Calu3 (cell line): ENCODE measurements at places on chromosomes 16 and 17. TPM values are rescaled to one million over a fixed set of nuclear protein-coding genes. Genes with fewer than 3 reads are reported as not detected.

DNA sequence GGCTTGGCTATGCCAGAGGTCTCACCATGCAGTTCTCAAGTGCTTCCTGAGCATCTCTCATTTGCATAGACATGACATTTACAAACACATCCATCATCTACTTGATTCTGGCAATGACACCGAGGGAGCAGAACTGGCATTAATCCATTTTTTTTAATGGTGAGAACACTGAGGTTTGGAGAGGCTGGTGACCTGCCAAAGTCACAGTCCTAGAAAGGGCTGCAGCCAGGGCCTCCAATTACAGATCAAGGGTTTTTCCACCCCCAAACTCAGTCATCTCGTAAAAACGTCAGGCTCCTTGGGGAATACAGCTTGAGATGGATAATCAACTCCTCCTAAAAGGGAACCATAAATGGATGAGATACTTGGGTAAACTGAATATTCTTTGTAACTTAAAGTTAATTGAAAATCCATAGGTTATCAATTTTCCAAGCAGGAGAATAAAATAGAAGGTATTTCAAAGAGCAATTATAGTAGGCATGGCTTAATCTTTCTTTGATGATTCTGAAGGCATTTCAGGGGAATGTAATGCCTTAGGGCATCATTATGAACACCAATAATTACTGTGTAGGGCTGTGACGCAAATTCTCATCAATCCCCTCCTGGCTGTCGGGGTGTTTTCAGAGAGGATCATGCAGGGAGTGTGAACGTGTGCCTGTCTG is 9.4 kb upstream of the MEOX1 start:
- no peak overlapping the region for H3K4me3 ChIP-seq
- no peak for DNase-seq
- peaks cover 15% of the 10 kb centered on the region for H3K27me3 ChIP-seq
- no peaks in the 10 kb centered on the region for H3K36me3 ChIP-seq
- peaks cover 20% of the 10 kb centered on the region for H3K4me1 ChIP-seq
- H3K27ac ChIP-seq: no peak overlapping the region

- H3K36me3 ChIP-seq: no peaks in the 10 kb centered on the region
- no peak overlapping the region for H3K27ac ChIP-seq
- H3K27me3 ChIP-seq: peaks cover 89% of the 10 kb centered on the region
- no peak for DNase-seq
- no peak overlapping the region for H3K4me3 ChIP-seq
These were observed 408.0 kb downstream of the UTP18 start for GRCh38 chr17:51668155-51668962.

GRCh38 chr17:14157822-14158221 is 78.8 kb downstream of the CDRT15 start:
- H3K36me3 ChIP-seq: no peaks in the 10 kb centered on the region
- no peak for DNase-seq
- H3K27me3 ChIP-seq: no peaks in the 10 kb centered on the region

- no peak for DNase-seq
- no peaks in the 10 kb centered on the region for H3K4me1 ChIP-seq
- no peaks in the 10 kb centered on the region for H3K27me3 ChIP-seq
- no peak overlapping the region for H3K4me3 ChIP-seq
- H3K27ac ChIP-seq: no peak overlapping the region
These were observed 44.7 kb downstream of the CRISPLD2 start for GRCh38 chr16:84864326-84864955.

DNA sequence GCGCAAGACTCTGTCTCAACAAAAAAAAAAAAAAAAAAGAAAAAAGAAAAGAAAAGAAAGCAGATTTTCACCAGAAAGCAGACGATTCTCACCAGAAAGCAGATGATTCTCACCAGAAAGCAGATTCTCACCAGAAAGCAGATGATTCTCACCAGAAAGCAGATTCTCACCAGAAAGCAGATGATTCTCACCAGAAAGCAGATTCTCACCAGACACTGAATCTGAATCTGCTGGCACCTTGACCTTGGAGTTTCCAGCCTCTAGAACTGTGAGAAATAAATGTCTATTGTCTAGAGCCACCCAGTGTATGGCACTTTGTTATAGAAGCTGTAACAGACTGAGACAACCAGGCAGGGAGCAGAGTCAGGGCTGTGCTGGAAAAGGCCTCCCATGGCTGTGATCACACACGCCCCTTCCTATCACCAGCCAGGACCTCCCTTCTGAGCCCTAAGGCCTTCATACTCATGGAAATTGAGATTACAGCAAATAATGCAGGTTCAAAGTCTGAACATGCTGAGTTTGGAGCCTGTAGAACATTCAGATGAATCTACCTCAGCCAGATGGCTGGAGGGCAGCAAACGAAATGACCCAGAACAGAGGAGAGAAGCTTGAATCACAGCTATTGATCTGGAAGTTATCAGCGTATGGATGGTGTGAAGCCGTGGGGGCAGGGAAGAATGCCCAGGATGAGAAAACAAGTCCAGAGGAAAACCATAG is 309.3 kb downstream of the SLC39A11 start:
- peaks cover 8% of the 10 kb centered on the region for H3K4me1 ChIP-seq
- no peak overlapping the region for H3K27ac ChIP-seq
- DNase-seq: no peak
- no peak overlapping the region for H3K4me3 ChIP-seq

- no peak for DNase-seq
- no peak overlapping the region for H3K27ac ChIP-seq
- peaks cover 70% of the 10 kb centered on the region for H3K27me3 ChIP-seq
- no peaks in the 10 kb centered on the region for H3K36me3 ChIP-seq
These were observed 140.8 kb downstream of the HAPSTR1 start for GRCh38 chr16:9232102-9232770.

DNA sequence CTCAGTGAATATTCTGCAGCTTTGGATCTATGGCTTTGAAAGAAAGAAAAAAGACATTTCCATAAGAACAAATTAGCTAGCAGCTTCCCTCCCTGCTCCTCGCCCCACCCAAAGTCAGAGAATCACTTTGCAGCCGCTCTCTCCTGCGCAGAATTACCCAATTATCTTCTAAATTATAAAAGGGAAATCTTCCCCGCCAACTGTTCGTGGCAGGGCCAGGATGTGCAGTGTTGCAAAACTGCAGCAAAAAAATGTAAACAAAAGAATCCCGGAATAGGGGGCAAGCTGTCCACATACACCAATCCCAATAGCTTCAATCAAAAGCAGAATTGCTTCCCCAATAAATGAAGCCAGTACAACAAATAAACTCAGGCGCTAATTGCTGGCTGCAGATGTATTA is 510.6 kb downstream of the RBFOX1 start:
- H3K4me1 ChIP-seq: no peaks in the 10 kb centered on the region
- no peak overlapping the region for H3K4me3 ChIP-seq
- no peaks in the 10 kb centered on the region for H3K36me3 ChIP-seq
- no peaks in the 10 kb centered on the region for H3K27me3 ChIP-seq
- no peak for DNase-seq

GRCh38 chr17:60138769-60139437 is 10.9 kb upstream of the CA4 start:
- peaks cover 17% of the 10 kb centered on the region for H3K27me3 ChIP-seq
- DNase-seq: no peak
- peaks cover 23% of the 10 kb centered on the region for H3K36me3 ChIP-seq
- no peak overlapping the region for H3K4me3 ChIP-seq
- H3K27ac ChIP-seq: no peak overlapping the region

Gene PPL
- 75.0 and 104 TPM in 2 replicates for total RNA-seq

Gene TVP23A
- total RNA-seq: 0.21 TPM in 1 of 2 replicates, not detected in the other
